A549 treated with dexamethasone at 1 μM for 4 hours (cell line): ENCODE measurements at places on chromosomes 7 and 10. TPM values are rescaled to one million over a fixed set of nuclear protein-coding genes. Genes with fewer than 3 reads are reported as not detected.

CAV2 gene
- 168 to 193 TPM (median 191 TPM) in 5 replicates for total RNA-seq

CLCN1 gene
- 0.03 to 0.06 TPM (median 0.05 TPM) in 3 of 5 replicates, not detected in the others for total RNA-seq

THSD7A gene
- total RNA-seq = 1.8 to 4.0 TPM (median 2.3 TPM) in 5 replicates

HNRNPF gene
- total RNA-seq = 278 to 368 TPM (median 360 TPM) in 5 replicates

SNX13 gene
- total RNA-seq = 16.7 to 24.1 TPM (median 21.1 TPM) in 5 replicates

RAB19 gene
- total RNA-seq = not detected in 5 replicates

FGFBP3 gene
- 2.1 to 2.4 TPM (median 2.3 TPM) in 5 replicates for total RNA-seq

CPA2 gene
- 0.09 to 0.21 TPM (median 0.15 TPM) in 3 of 5 replicates, not detected in the others for total RNA-seq

HTRA1 gene
- 50.2 to 65.4 TPM (median 53.2 TPM) in 5 replicates for total RNA-seq

DRGX gene
- total RNA-seq = 0.05 TPM in 2 of 5 replicates, not detected in the others

AP5Z1 gene
- 15.0 to 34.2 TPM (median 27.6 TPM) in 5 replicates for total RNA-seq

TLX1 gene
- 0.04 TPM in 1 of 5 replicates, not detected in the others for total RNA-seq

GHRHR gene
- total RNA-seq = 0.06 TPM in 1 of 5 replicates, not detected in the others

NRP1 gene
- 63.7 to 98.6 TPM (median 87.4 TPM) in 5 replicates for total RNA-seq

OR2A7 gene
- not detected in 5 replicates for total RNA-seq

CALHM1 gene
- total RNA-seq = not detected in 5 replicates

CDH23 gene
- 2.0 to 3.2 TPM (median 2.6 TPM) in 5 replicates for total RNA-seq

EPO gene
- total RNA-seq = 0.06 TPM in 1 of 5 replicates, not detected in the others

ACHE gene
- 1.6 to 3.3 TPM (median 2.6 TPM) in 5 replicates for total RNA-seq

PPP1R9A gene
- total RNA-seq = 2.4 to 4.9 TPM (median 4.2 TPM) in 5 replicates

C10orf143 gene
- 0.52 to 0.69 TPM (median 0.59 TPM) in 5 replicates for total RNA-seq

LRRC18 gene
- total RNA-seq = not detected in 5 replicates

RBM20 gene
- total RNA-seq = 3.6 to 4.9 TPM (median 4.0 TPM) in 5 replicates

CD36 gene
- total RNA-seq = 0.06 to 0.15 TPM (median 0.08 TPM) in 4 of 5 replicates, not detected in the other

PRSS37 gene
- not detected in 5 replicates for total RNA-seq

SNCG gene
- 9.6 to 14.3 TPM (median 13.3 TPM) in 5 replicates for total RNA-seq

SPAM1 gene
- not detected in 5 replicates for total RNA-seq

PLAC9 gene
- total RNA-seq = 0.29 TPM in 1 of 5 replicates, not detected in the others

DYDC2 gene
- 0.05 to 0.06 TPM in 2 of 5 replicates, not detected in the others for total RNA-seq

CTAGE15 gene
- 0.04 TPM in 1 of 5 replicates, not detected in the others for total RNA-seq

FANK1 gene
- 1.9 to 3.2 TPM (median 2.4 TPM) in 5 replicates for total RNA-seq

SLIT1 gene
- 0.02 to 0.10 TPM (median 0.06 TPM) in 5 replicates for total RNA-seq

UCN3 gene
- not detected in 5 replicates for total RNA-seq

IGF2BP3 gene
- 27.4 to 38.9 TPM (median 32.5 TPM) in 5 replicates for total RNA-seq

PIK3AP1 gene
- 0.50 to 0.84 TPM (median 0.57 TPM) in 5 replicates for total RNA-seq

IDE gene
- total RNA-seq = 18.8 to 32.1 TPM (median 26.4 TPM) in 5 replicates

TET1 gene
- total RNA-seq = 0.49 to 0.82 TPM (median 0.71 TPM) in 5 replicates

GPNMB gene
- 2.8 to 4.6 TPM (median 3.4 TPM) in 5 replicates for total RNA-seq

CFAP69 gene
- total RNA-seq = 1.2 to 2.3 TPM (median 2.0 TPM) in 5 replicates

FBXO24 gene
- 0.10 to 0.33 TPM (median 0.25 TPM) in 5 replicates for total RNA-seq

EEPD1 gene
- 57.9 to 69.9 TPM (median 58.4 TPM) in 5 replicates for total RNA-seq

IFIT1B gene
- total RNA-seq = not detected in 5 replicates

PTN gene
- total RNA-seq = not detected in 5 replicates

ACTL6B gene
- not detected in 5 replicates for total RNA-seq

CALCR gene
- total RNA-seq = 0.05 to 0.08 TPM (median 0.06 TPM) in 3 of 5 replicates, not detected in the others

SFRP4 gene
- 3.6 to 4.4 TPM (median 3.9 TPM) in 5 replicates for total RNA-seq

NCAPG2 gene
- total RNA-seq = 31.8 to 43.6 TPM (median 39.1 TPM) in 5 replicates

TEX36 gene
- total RNA-seq = not detected in 5 replicates

ENO4 gene
- total RNA-seq = 0.10 to 0.49 TPM (median 0.38 TPM) in 5 replicates
